Umbilical cord (tissue), 2 donors: ENCODE measurements at places on chromosomes 1 and 21. TPM values are rescaled to one million over a fixed set of nuclear protein-coding genes. Genes with fewer than 3 reads are reported as not detected.

ARTN gene
- total RNA-seq = 4.8 TPM

DNA sequence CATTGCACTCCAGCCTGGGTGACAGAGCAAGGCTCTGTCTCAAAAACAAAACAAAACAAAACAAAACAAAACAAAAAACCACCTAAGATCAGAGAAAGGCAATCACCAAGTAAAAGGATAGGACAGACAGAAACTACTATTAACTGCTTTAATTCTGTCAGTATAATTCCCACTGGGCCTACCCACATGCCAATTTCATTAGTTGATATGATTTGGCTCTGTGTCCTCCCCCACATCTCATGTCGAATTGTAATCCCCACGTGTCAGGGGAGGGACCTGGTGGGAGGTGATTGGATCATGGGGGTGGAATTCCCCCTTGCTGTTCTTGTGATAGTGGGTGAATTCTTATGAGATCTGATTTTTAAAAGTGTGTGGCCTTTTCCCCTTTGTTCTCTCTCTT, 27.2 kb upstream of the CAPZB start:
- DNase-seq = no peak

- DNase-seq = peak; percentile 87
Measured at GRCh38 chr1:217240656-217241055, 390.2 kb downstream of the GPATCH2 start.

DNA sequence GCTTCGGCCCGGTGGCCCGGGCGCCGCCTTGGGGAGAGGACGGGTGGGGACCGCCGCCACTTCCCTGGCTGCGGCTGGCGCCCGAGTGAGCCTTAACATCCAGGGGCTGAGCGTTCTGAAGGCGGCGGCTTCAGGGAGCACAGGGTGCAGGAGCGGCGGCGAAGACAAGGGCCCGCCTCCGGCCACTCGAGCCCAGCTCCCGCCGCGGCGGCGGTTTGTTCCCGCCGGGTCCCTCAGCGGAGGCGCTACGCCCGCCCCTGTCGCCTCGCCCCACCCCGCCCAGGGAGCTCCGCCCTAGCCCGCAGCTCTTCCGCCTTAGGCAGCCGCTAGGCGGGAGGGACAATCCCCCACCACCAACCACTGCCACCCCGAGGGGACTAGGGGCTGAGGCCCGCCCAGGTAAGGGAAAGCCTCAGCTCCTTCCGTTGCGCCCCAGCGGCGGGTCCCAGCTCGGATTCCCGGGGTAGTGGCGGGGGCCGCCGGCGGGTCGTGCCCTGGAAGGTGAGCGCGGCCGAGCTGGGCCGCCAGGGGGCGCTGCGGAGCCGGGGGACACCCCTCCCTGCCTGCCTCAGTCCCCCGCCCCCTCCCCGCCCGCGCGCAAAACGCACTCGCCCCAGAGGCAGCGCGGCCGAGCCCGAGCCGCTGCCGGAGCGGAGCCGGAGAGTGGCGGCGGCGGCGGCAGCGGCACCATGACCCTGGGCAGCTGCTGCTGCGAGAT, at the start of gene FOXD2:
Gene FOXD2, plus strand, starts transcription at position 598 of the 718 bp plus-strand sequence. Its CDS starts 92 bp downstream, at position 690.
- peak; percentile 71 for DNase-seq

GRCh38 chr1:66867501-66867900, 57.2 kb downstream of the DNAI4 start:
- DNase-seq = no peak

GRCh38 chr1:20400341-20401177, 85.5 kb downstream of the CAMK2N1 start:
- no peak for DNase-seq

DNA sequence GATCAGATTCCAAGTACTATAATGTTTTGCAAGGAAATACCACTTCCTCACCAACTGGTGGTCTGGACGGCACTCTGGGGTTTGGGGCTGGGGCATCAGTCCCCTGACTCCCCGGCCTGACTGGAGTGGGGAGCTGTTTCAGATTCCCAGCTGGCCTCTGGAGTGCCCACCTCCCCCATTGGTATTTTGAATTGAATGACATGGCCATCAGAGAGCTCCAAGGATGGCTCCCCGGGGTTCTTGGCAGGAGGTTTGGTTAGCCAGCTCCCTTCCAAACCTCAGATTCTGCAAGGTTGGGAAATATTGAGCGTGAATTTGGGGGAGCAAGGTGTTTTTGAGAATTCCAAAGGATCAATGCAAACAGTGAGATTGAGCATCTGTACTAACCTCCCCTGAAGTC, 2.2 kb upstream of the INAVA start:
- no peak for DNase-seq

HAO2 gene
- not detected for total RNA-seq

DNA sequence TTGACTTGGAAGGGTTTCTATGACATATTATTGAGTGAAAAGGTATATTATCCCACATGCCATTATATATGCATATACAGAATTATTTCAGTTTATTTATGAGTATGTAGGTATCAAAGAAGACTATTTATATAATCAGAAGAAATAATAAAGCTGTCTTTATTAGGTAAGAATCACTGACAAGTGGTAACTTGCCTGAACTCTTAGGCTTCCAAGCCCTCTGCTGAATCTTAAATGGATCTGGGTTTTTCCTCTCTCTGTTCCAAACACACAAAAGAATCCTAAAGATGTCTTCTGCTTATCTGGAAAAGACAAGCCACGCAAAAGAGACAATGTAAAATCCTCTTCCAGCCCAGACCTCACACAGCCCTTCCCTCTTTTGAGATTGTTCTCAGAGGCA, 14.9 kb upstream of the SEC16B start:
- no peak for DNase-seq

- no peak for DNase-seq
Measured at GRCh38 chr1:29620631-29621030, 384.3 kb downstream of the PTPRU start.

OR2L5 gene
- total RNA-seq = 3.4 TPM

DNA sequence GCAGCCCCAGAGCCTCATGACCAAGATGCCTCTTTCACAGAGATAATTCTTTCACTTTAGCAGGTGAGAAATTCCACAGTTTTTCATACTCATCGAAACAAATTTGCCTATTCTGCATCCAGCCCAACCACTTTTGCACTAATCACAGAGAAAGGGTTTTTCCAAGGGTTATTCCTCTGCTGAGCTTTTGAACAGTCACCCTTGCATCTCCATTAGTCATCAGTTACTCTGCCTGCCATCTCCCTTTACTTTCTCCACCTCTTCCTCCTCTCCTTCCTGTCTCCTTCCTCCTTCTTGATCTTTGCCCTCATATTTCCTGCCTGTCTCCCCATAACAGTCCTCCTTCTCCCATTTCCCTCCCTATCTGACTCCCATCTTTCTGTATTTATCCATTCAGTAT, 43.9 kb downstream of the FH start:
- DNase-seq = no peak

- DNase-seq = no peak
Measured at GRCh38 chr1:189805735-189806134, 671.9 kb downstream of the BRINP3 start.

GRCh38 chr1:240169188-240169587, 77.5 kb downstream of the FMN2 start:
- DNase-seq = no peak

- no peak for DNase-seq
Measured at GRCh38 chr1:25580927-25581326, 35.7 kb upstream of the MAN1C1 start.

DNA sequence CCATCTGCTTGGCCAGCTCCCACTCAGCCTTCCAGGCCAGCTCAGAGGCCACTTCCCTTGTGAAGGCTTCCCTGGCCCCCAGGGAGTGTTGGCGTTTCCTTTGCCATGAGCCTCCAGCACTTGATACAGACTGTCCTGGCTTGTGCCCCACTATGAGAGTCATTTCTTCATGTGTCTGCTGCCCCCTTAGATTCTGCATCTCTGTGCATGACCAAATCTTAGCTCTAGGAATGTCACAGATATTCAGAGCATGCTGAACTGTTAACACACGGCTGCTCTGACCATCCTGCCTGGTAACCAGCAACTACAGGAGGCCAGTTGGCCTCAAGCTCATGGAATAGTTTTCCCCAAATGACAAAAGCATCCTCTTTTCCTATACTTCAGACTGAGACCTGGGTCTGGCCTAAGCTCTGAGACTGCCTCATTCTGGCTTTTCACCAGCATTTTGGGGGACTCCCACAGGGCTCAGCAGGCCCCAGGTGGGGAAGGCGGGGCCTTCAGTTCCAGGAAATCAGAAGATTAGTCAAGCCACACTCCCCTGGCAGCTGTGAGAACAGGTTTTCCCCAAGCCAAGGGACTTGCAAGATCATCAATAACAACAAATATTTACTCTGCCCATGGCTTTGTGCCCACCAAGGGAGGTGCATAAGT, 182.6 kb upstream of the EDN2 start:
- no peak for DNase-seq

DNA sequence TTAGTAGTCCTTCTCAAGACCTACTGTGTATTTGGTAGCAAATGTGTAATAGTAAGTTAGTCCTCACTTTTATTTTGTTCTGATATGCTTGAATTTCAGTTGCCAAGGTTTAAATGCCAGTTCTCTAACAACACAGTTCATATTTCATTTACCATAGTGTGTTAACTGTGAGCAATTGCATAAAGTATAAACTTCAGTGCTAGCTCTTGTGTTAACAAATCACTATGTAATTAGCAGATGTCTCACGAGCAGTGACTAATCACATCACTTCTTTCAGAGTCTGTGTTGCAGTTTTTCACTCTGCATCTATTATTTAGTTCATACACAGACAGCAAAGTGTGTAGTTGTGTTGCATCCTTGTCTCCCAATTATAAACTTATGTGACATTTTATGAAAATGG, 47.8 kb downstream of the ZMYM4 start:
- no peak for DNase-seq

- DNase-seq = peak; percentile 19
Measured at GRCh38 chr1:151613282-151613780, 1.5 kb downstream of the SNX27 start.

DNA sequence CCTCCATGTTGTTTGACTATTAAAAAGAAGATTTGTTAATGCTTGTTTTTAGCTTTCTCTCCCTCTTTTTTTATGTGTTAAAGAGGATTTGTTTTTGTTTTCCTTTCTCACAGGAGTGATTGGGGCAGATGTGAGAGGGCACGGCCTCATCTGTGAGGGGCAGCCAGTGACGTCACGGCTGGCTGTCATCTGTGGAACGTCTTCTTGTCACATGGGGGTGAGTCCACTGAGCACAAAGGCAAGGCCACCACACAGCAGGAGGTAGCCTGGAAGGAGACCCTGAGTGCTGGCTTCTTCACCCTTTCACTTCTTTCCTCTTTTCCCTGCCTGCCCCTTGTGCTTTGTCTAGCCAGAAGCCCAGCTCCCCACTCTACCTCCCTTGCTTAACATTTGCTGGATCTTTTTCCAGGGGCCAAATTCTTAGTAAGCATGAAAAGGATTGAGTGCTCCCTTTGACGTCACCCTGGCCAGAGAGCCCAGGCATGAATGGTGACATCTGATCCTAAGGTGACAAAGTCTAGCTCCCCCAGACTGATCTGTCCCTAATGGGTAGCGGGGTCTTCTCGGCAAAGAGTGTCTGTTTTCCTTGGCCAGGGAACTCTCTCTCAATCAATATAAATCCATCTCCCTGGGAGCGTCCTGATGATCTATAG, 257.2 kb downstream of the FGGY start:
- peak; percentile 35 for DNase-seq

PTTG1IP gene
- 347 TPM for total RNA-seq

KRTAP19-3 gene
- total RNA-seq = not detected

S100A12 gene
- total RNA-seq = not detected

DNA sequence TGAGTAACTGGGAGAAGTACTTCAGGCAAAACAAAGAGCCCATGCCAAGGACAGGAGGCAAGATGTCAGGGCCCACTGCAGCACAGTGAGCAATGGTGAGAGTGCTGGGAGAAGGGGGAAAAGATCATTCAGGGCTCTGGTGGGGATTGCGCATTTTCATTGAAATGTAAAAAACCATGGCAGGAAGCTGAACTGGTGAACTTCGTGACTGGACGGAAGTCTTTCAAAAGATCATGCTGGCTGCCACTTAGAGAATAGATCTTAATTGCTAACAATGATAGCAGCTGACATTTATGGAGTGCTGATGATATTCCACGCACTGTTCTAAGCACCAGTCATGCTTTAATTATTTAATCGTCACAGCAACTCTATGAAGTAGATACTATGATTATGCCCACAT, 107.0 kb downstream of the TGFBR3 start:
- no peak for DNase-seq

LYPLAL1 gene
- total RNA-seq = 40.2 TPM

GRCh38 chr1:171683870-171684269, 31.4 kb upstream of the MYOC start:
- DNase-seq = no peak

DNA sequence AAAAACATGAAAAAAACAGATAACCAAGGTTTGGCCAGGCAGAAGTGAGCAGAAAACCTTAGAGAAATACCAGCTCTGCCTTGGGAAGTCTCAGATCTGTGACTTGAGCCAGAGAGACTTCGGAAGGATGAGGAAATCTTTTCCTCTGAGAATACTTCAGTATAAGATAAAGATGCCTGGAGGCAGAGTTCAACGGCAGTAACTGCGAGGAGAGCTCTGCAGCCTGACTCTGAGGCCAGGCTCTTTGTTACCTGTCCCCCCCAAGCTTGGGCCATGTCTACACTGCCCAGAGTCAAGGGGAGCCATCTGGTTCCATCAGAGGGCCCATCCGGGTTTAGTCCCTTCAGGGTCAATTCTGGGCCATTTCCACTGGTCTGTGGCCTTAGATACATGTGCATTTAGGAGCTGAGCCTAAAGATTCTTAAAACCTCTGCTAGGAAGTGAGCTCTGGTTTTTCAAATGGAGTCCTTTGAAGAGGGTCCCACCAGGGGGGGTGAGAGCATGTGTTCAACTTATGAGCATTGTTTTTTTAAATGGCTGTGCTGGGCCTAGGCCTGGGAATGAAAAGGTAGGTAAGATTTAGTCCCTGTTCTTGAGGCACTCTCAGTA, 8.7 kb downstream of the KIRREL1 start:
- DNase-seq = peak; percentile 85

DNA sequence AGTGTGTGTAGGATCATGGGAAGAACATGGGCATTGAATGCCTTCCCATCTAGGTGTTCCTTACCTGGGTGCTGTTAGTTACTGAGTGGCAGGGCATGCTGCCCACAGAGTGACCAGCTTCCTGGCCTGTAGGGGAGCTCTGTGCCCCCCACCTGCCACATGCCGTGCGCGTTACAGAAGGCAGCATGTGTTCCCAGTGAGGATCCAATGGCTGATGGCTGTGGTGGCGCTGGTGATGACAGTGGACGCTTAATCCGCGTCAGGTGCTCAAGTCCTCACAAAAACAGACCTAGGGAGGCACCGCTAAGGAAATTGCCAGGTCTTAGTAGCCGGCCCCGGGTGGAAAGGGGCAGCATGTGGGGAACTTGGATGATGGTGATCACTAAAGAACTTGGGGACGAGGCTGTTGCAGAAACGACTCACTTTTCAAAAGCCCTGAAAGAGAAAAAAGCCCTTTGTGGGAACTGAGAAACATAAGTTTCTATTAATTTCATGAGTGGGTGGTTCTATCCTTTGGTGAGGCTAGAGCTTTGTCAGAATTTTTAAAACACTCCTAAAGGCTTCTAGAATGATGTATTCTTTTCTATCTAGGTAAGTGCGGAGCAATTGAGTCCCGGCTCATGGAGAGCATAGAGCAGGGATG, 93.2 kb downstream of the PRDM2 start:
- DNase-seq = no peak
